IPS DF 19.7 (cell line): ENCODE measurements at places on chromosomes 7 and 10.

DNA sequence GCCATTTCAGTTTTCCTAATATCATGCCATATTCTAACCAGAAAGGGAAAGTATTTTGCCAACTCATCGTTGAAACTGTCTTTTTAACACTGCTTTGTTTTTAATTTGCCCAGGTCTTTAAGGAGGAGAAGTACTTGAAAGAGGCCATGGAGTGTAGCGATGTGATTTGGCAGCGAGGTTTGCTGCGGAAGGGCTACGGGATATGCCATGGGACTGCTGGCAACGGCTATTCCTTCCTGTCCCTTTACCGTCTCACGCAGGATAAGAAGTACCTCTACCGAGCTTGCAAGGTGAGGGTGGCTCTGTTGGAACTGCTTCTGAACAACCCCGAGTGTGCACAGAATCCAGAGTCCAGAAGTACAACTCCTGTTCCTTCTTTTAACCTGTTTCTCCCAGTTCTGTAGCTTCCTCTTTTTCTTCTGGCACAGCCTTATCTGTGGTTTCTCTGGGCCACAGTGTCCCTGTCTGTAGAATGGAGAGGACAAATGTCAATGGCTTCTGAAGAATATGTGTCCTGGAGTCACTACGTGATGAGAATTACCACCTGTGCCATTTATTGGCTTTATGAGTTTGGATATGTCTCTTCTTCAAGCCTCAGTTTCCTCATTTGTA lies 60.1 kb downstream of the LANCL2 start:
- DNase-seq: no peak

GRCh38 chr7:55209366-55209765 lies 155.8 kb upstream of the LANCL2 start:
- no peak for DNase-seq

GRCh38 chr10:96863922-96864543 lies 31.9 kb downstream of the LCOR start:
- no peak for DNase-seq

GRCh38 chr10:124564881-124565280 lies 103.3 kb downstream of the LHPP start:
- DNase-seq: no peak

GRCh38 chr10:105658696-105659095 lies 1017.6 kb downstream of the SORCS3 start:
- DNase-seq: no peak

- no peak for DNase-seq
These were observed 187.1 kb downstream of the DNAJB6 start for GRCh38 chr7:157523766-157524421.

GRCh38 chr10:123165445-123166072 lies 11.4 kb downstream of the BUB3 start:
- no peak for DNase-seq

- DNase-seq: no peak
These were observed 10.0 kb downstream of the WASL start for GRCh38 chr7:123738808-123739207.

DNA sequence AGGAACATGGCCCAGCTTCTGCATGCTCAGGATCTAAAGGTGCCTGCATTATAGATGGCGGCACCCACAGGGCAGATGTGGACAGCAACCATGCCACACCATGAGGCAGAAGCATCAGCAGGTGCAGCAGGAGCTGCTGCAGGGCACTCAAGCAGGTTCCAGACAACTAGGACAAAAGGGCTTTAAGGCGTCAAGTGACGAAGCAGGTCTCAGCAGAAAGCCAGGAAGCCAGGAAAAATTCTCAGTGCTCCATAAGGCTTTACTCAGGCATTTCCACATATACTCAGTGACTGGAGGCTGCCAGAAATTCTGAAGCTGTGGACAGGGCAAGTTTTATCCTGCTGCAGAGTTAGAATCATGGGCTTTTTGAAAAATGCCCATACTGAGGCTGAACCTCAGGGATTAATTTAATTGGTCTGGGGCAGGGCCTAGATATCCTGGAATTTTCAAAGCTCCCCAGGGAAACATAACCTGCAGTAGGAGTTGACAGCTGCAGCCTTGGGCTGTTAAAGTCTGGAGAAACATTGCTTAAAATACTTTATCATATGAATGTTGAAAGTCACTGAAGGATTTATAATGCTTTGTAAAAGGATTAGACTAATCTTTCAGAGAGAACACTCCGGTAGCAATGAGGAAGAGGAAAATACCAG lies 68.1 kb upstream of the RNF148 start:
- DNase-seq: no peak

- DNase-seq: no peak
These were observed 87.9 kb downstream of the RNF216 start for GRCh38 chr7:5693529-5693928.

- no peak for DNase-seq
These were observed 45.5 kb upstream of the ZNF722 start for GRCh38 chr7:63953181-63953580.

GRCh38 chr10:92615515-92615914 lies 22.6 kb downstream of the KIF11 start:
- DNase-seq: no peak

- DNase-seq: no peak
These were observed 21.6 kb downstream of the HIP1 start for GRCh38 chr7:75716992-75717626.

DNA sequence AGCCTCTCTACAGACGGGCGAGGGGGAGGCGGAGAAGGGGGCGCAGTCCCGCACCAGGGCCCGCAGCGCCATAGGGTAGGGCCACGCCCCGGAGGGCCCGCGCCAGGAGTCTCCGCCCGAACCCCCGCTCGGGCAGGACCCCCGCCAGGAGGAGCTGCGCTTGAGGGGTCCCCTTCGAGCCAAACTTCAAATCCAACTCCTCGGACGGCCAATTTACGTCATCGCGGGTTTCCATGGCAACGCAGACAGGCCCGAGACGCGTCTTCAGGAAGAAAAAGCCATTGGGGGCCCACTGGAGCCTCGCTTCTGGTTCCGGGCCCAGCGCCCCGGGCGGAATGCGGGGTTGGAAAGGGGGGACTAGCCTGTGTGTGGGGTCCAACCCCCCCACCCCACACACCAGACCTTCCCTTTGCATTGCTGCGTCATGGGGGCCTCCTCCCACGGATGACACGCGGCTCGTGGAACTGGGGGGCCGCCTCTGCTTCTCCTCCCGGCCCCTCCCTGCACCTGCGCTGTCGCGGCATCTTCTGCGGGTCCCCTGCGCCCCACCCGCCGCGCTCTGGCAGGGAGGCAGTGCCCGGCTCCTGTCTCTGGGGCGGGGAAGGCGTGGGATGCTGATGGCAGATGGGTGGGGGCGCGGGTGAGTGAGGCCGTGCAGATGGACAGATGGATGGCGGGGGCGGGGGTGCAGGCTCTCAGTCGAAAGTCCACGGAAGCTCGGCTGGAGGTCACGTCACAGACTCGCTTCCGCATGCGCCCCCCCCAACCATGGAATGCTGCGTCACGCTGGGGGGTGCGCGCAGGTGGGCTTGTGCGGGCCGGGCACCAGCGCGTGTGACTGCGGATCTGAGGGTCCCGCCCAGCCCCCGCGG lies 1.2 kb downstream of the CALY start:
- DNase-seq: no peak

GRCh38 chr10:129678186-129678585 lies 211.1 kb downstream of the MGMT start:
- no peak for DNase-seq

DNA sequence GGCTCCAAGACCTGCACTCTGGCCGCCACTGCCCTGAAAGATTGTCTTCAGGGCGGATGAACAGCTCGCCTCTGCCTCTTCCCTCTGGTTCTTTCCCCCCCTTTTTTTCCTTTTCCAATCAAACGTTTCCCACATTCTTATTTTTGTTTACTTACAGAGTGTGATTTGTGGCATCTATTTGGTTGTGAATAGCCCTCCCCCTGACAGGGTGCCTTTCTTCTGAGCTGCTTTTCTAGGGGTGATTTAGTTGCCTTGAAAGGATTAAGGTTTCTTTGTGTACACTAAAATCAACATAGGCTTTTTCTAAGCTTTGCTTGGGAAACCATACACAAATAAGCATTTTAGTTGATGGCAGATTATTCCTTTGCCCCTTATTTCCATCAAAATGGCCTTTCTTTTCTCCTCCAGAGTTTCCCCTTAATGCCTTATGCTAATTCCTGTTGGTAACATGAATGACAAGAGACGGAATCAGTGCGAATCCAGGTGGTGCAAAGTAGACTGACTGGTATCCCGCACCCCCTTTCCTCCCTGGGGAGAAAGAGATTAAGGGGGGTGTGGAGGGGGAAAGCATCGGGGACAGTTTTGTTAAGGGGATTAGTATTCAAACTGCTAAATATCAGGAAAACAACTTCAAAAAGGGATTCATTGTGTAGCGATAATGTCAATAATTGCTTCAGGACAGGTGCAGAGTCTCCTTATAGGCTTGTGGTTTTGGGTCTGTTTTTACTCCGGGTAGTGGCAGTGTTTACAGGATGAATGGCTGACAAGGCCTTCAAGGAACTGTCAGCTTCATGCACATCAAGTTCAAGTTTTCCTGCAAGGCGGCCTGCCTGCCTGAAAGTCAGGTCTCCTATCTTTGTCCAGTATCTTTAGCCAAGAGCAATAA lies 431.6 kb upstream of the GALNT17 start:
- peak; percentile 67 for DNase-seq
